ENCODE measurements at places on chromosomes 7 and 10.

DNA sequence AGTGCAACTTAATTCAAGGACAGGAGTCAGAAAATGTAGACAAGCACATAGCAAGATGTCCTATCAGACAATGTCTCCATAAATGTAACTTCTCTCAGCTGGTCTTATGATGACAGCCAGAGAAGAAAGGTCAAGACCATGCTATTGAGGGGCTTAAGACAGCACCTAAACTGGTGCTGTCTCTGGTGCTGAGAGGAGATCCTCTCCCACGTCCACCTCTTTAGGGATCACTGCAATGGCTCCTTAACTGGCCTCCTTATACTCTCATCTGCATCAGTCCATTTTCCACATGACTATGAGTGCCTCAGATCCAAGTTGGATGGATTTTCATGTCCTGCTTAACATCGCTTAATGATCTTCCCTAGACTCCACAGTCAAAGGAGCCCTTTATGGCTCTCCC lies 210.6 kb downstream of the ARL4A start:
- DNase-seq: no peak

GRCh38 chr10:8576911-8577310 lies 522.4 kb downstream of the GATA3 start:
- DNase-seq: no peak

- no peak for DNase-seq
These were observed 74.2 kb downstream of the EEPD1 start for GRCh38 chr7:36227223-36227622.

GRCh38 chr10:132448248-132448731 lies 51.3 kb downstream of the PWWP2B start:
- DNase-seq: no peak

- no peak for DNase-seq
These were observed 9.2 kb downstream of the LHPP start for GRCh38 chr10:124470544-124471434.

DNA sequence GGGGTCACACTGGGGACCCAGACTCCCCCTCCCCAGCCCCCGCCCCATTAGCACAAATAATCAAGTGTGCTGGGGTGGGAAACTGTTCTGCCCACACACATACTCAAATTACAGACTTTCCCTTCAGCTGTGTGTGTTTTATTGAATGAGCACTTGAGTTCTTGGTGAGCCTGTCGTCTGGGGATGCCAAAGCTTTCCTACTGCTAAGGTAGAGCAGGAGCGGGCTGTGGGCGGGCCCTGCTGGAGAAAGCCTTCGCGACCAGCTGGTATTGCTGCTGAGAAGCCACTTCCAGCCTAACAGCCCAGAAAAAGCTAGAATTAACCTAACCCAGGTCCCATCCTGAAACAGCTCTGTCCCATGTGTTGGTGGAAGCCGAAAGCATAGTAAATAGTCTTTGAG lies 87.0 kb upstream of the KMT2E start:
- no peak for DNase-seq

All from NCI-H1930 (cell line).